ENCODE measurements at places on chromosomes 5 and 9.

DNA sequence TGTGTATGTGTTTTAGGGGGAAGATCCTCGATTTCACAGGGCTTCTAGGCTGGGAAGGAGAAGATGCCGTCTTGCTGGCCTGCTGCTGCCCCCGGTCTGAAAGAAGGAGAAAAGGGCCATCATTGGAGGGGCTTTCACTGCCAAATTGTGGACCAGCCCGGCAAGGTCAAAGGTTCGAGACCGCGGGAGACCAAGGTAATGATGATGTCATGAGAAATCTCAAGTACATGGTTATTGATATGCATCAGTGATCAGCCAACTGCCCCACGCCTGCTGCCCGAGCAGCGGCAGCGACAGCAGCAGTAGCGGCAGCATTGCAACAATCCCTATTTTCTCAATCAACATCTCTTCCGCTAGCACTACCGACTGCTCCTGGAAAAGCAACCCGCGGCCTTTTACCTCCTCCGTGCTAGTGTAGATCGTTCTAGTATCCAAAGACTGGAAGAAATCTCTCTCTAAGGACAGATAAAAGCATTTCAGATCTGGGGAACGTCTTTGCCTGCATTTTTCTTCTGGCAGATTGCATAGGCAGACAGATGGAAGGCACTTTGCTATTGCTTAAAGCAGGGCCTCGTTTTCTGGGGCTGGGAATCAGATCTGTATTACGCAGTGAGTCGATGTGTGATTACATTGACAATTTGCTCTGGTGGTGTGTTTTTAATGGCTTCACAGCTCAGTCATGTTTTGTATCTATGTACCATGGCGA lies 215.3 kb downstream of the MEF2C start:
- no peak for DNase-seq

DNA sequence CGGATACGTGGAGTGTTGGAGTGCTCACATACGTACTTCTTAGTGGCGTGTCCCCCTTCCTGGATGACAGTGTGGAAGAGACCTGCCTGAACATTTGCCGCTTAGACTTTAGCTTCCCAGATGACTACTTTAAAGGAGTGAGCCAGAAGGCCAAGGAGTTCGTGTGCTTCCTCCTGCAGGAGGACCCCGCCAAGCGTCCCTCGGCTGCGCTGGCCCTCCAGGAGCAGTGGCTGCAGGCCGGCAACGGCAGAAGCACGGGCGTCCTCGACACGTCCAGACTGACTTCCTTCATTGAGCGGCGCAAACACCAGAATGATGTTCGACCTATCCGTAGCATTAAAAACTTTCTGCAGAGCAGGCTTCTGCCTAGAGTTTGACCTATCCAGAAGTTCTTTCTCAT lies 73.5 kb upstream of the OTULINL start:
- DNase-seq, result no peak

DNA sequence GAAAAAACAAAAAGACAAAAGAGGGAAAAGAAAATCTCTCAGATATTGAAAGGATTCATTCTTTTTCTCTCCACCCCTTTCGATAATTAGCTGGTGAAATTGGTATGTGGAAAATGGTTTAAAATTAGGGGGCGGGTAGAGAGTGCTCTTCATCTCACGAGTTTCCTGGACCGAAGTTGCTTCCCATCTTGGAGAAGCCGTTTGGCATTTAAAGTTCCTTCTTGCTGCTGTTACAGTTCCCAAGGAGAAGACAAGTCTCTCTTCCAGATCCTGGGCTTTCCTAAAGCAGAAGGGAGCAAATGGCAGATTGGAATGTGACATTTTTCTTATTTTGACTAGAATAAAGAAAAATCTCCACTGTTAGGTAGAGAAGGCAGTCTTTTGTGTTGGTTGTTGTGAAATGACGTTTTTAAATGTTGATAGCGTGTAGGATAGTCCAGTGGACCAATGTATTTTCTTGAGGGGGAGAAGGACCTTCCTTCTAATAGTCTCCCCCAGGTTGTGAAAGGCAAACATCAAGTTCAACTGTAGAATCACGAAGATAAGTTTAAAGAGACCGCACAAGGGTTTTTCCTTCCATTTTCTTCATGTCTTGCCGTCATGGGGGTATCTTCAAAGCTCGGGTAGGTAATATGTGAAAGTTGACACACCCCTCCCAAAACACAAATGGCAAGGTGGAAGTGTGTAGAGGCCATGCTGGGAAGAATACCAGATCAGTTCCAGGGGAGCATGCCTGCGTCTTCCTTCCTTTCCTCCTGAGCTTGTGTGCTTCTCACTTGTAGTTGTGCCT lies 77.5 kb downstream of the EHMT1 start:
- no peak for DNase-seq

- no peak for DNase-seq
Observed at GRCh38 chr5:13814301-13814700, 130.2 kb downstream of the DNAH5 start.

GRCh38 chr5:111695991-111696390 lies 61.0 kb downstream of the NREP start:
- DNase-seq, result no peak

DNA sequence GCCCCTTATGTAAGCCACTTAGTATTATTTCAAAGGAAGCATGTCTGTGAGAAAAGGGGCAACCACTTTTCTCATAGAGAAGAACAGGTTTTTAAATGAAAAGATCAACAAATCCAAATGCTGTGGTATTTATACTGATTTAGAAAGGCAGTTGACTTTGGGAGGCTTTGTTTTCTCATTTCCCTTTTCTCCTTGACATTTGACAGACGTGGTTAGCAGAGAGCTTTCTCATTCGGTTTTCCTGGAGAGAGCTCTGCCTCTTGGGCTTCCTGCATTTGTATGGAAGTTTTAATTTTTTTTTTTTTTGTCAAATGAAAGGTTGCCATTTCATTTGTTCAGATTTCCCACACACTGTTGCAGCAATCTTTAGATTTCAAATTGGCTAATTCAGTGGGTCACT lies 62.5 kb downstream of the EXOSC2 start:
- DNase-seq, result no peak

DNA sequence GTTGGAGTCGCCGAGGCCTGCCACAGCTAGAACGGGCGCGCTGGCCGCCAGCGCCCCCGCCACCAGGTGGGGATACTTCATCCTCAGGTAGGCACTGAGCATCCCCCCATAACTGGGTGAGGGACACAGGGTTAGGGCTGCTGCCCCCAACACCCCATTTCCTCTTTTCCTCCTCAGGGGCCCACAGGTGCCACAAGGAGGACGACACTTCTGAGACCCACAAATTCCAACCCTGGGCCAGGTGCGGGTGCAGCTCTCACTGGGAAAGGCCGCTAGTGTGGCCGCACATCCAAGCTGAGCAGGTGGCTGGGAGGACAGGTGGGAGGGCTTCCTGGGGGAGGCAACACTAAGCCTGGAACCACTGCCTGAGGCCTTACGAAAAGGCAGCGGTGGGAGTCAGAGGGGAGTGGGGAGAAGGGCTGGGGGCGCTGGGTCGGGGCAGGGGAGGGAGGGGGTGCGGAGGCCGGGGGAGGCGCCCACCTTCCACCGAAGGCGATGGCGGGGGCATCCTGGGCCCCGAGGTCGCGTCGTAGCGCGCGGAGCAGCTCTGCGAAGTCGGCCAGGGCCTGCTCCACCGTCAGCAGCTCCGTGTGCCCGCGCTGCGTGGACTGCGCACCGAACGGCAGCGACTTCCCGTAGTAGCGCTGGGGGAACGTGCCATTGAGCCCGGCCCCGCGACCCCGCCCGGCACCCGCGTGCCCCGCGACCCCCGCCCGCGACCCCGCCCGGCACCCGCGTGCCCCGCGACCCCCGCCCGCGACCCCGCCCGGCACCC lies 961 bp downstream of the DPP7 start:
- no peak for DNase-seq

- DNase-seq, result no peak
Observed at GRCh38 chr5:41587668-41588067, 77.3 kb upstream of the PLCXD3 start.

GRCh38 chr9:88872192-88872946 lies 118.9 kb upstream of the S1PR3 start:
- DNase-seq, result no peak

DNA sequence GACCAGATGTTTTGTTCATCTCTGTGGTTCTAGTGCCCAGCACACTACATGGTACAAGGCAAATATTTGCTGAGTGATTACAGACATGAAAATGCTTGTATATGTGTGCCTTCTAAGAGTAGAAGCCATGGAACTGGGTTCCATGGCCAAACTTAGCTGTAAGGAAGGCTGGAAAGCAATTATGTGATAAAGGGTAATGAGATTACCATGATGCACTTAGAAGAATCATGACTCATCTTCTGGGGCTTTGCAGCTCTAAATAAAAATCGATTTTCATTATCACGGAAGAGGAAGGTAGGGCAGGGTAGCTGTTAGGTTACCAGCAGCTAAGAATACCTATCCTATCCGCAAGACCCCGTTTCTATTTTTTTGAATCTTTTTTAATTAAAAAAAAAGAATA lies 28.0 kb downstream of the RFK start:
- no peak for DNase-seq

Measured in T1000 (cell line).